ENCODE measurements at places on chromosomes 5 and 9. TPM values are rescaled to one million over a fixed set of nuclear protein-coding genes. Genes with fewer than 3 reads are reported as not detected.

PCDHGB2 gene
- 3.1 TPM for total RNA-seq

PTPRD gene
- total RNA-seq: 18.0 TPM

PRR16 gene
- total RNA-seq: 3.3 TPM

IL5 gene
- not detected for total RNA-seq

SH3GL2 gene
- not detected for total RNA-seq

DNA sequence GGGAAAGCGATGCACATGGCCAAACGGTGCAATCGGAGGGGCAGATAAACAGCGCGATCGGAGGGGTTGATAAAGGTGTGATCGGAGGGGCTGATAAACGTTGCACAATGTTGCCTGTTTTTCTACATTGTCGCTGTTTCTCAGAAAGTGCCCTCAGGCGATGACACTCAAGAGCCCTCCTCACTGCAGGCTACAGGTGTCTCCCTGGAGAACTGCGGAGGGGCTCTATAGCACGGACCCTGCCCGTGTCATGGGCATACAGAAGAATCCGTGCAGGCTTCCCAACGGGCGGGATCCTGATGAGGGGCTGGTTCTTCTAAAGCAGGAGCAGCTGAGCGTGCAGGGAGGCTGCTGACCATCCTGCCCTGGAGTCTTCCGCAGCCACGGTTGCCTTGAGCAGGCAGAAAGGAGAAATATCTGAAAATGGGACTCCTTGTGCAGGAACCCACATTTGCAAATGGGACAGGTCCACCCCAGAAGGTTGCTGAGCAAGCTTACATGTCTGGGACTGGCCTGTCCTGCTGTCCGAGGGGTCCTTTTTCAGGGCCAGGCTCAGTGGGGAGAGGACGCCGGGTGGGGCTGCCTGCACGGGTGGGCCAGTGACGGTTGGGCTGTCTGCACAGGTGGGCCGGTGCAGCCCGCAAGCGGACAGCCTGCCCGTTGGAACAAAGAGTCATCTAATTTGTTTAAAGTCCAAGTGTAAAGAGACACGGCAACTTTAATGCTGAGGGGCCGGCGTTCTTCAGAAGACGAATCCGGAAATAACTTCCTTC lies 25.1 kb upstream of the LPCAT1 start:
- DNase-seq: peak; percentile 81

- no peak for DNase-seq
Observed at GRCh38 chr9:120971938-120972337, 45.3 kb upstream of the TRAF1 start.

DNA sequence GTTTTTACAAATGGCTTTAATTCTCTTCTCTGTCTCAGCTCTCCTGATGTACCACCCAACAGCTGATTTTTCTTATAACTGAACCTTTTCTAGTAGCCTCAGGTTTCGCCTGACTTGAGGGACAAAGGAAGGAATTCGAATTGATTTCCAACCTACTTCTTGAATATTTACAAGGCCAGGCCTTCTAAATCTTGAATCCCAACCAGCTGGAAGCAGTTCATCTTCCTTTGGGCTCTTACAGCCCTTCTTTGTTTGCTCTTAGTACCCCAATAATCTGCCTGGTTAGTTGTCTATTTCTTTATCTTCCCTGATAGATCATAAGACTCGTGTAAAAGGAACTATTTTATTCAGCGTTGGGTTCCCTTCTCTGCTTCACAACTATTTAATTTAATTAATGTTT lies 95.9 kb downstream of the NLN start:
- no peak for DNase-seq

- DNase-seq: no peak
Observed at GRCh38 chr5:1208743-1209488, 7.5 kb downstream of the SLC6A19 start.

- DNase-seq: no peak
Observed at GRCh38 chr5:81729276-81729675, 21.6 kb downstream of the SSBP2 start.

DNA sequence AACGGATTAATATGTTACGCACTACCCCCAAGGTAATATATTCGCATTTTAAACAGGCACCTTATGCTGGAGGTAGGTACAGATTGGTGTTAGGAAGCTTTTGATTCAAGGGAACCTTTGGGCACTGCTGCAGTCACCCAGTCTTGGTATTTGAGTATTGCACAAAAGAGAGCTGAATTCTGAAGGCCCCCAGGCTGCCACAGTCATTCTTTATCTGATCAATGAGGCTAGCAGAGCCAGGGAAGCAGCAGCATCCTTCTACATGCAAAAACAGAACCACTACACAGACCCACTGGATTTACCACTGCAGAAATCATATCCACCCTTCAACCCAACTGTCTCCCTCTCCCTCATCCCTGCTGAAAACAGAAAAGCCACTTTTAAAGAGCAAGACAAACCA lies 121.2 kb upstream of the GRIN3A start:
- DNase-seq: no peak

- no peak for DNase-seq
Observed at GRCh38 chr5:177553671-177554429, 513 bp downstream of the FAM193B start.

DNA sequence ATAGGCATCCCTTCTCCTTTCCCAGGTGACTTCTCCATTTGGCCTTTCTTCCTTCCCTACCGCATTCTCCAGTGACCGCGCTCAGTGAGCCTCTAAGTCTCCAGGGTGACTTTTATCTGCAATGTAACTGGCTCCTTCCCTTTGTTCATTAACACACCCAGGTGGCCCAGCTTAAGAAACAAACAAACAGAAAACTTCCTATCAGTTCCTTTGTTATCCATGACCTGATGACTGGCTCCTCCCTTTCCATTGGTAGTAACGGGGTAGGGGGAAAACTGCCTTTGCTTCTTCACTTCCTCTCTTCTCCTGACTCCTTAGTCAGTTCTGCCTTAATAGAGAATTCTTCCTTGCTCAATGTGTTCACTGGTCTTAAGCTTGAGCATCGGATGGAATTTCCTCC lies 7.0 kb upstream of the SH3GL2 start:
- DNase-seq: no peak

- no peak for DNase-seq
Observed at GRCh38 chr5:149177911-149178565, 36.7 kb downstream of the ABLIM3 start.

- DNase-seq: no peak
Observed at GRCh38 chr5:109196087-109196822, 213.5 kb downstream of the PJA2 start.

All from mesenteric fat pad (tissue), 1 donor.